ENCODE measurements at places on chromosomes 3 and 15. TPM values are rescaled to one million over a fixed set of nuclear protein-coding genes. Genes with fewer than 3 reads are reported as not detected.

GRCh38 chr3:63807961-63808565 is 11.0 kb upstream of the C3orf49 start:
- no peak for DNase-seq
- H3K4me3 ChIP-seq: no peak overlapping the region
- H3K27me3 ChIP-seq: no peaks in the 10 kb centered on the region

GRCh38 chr3:150384296-150385212 is 23.5 kb upstream of the TSC22D2 start:
- H3K27ac ChIP-seq: peak overlapping the region; percentile 30
- no peaks in the 10 kb centered on the region for H3K36me3 ChIP-seq
- no peaks in the 10 kb centered on the region for H3K4me1 ChIP-seq
- peak; percentile 88 for DNase-seq
- H3K4me3 ChIP-seq: no peak overlapping the region
- no peaks in the 10 kb centered on the region for H3K27me3 ChIP-seq

- H3K4me3 ChIP-seq: no peak overlapping the region
- H3K27me3 ChIP-seq: no peaks in the 10 kb centered on the region
- H3K36me3 ChIP-seq: no peaks in the 10 kb centered on the region
- H3K27ac ChIP-seq: no peak overlapping the region
These were observed 65.1 kb downstream of the HMCES start for GRCh38 chr3:129343643-129344360.

GRCh38 chr3:155960060-155960459 is 89.6 kb downstream of the GMPS start:
- DNase-seq: no peak
- no peaks in the 10 kb centered on the region for H3K4me1 ChIP-seq
- H3K36me3 ChIP-seq: no peaks in the 10 kb centered on the region
- no peaks in the 10 kb centered on the region for H3K27me3 ChIP-seq
- H3K27ac ChIP-seq: no peak overlapping the region

DNA sequence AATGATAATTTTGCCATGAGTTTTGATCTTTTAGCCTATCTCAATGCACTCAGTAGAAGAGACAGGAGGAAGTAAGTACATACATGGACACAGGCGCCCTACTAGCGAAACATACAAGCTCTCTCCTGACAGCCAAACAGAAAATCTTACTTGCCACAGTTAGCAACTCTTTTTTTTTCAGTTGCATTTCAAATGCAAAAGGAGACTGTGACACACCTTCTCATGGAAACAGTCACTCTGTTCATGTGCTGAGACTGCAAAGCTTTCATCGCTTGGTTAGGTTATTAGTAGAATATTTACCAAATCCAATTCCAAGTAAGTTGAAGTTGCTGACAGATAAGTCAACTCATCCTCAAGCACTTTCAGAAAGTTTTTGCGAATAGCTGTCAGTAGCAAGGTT is 223.3 kb downstream of the FOXP1 start:
- H3K27ac ChIP-seq: no peak overlapping the region
- no peak overlapping the region for H3K4me3 ChIP-seq
- no peaks in the 10 kb centered on the region for H3K4me1 ChIP-seq
- no peaks in the 10 kb centered on the region for H3K27me3 ChIP-seq
- DNase-seq: no peak
- H3K36me3 ChIP-seq: no peaks in the 10 kb centered on the region

- no peak overlapping the region for H3K4me3 ChIP-seq
- no peak overlapping the region for H3K27ac ChIP-seq
- no peaks in the 10 kb centered on the region for H3K36me3 ChIP-seq
- no peaks in the 10 kb centered on the region for H3K27me3 ChIP-seq
- no peak for DNase-seq
These were observed 25.4 kb downstream of the TMEM44 start for GRCh38 chr3:194607592-194608389.

- DNase-seq: no peak
- peaks cover 81% of the 10 kb centered on the region for H3K36me3 ChIP-seq
- no peaks in the 10 kb centered on the region for H3K27me3 ChIP-seq
- no peak overlapping the region for H3K4me3 ChIP-seq
- no peak overlapping the region for H3K27ac ChIP-seq
These were observed 24.6 kb downstream of the GORASP1 start for GRCh38 chr3:39082666-39083313.

DNA sequence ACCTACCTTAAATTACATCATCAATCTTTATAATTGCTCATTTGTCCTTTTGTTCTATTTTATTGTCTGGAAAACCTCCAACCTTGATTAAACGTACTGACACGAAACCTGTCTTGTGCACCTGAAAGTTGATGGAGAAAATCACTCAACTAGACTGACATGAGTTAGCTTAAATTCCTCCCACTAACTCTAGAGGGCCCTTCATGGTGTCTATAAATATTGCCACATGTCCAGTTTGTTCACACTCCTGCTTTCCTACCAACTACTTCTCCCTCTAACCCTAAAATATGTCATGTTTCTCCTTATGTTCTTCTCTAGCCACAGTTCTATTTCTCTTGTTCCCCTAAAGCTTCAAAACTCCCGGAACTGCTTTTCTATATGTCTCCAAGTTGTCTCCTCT is 59.8 kb upstream of the SGO1 start:
- no peak overlapping the region for H3K27ac ChIP-seq
- H3K27me3 ChIP-seq: no peaks in the 10 kb centered on the region
- no peak for DNase-seq
- no peaks in the 10 kb centered on the region for H3K4me1 ChIP-seq
- no peaks in the 10 kb centered on the region for H3K36me3 ChIP-seq

GRCh38 chr3:175212896-175213295 is 353.8 kb downstream of the NAALADL2 start:
- no peaks in the 10 kb centered on the region for H3K4me1 ChIP-seq
- no peak overlapping the region for H3K4me3 ChIP-seq
- no peak overlapping the region for H3K27ac ChIP-seq
- H3K36me3 ChIP-seq: no peaks in the 10 kb centered on the region

DNA sequence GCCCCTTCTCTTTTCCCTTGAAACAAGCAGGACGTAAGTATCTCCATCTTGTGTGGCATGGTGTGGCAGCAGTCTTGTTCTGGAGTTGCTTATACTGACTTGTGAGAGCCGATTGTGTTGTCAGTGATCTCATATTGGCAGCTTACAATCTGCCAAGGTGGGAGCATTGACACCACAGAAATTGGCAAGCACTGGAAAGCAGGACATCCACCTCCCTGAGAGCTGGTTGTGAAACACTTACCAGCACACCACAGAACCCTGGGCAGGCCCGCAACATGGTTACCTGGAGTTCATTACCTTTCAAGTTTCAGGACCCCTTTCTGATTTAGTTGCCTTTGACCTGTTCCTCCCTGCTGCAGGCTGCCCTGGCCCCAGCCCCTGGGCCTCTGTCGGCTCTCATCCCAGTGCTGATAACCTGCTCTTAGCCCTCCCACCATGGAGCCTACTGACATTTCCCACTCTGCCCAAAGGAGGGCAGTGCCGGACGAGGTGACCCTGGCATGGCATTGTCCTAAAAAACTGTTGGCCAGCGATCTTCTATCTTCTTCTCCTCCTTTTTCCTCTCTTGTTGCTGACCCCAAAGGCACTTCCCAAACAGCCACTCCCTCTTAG is 10.6 kb upstream of the ATP2B2 start:
- H3K27me3 ChIP-seq: no peaks in the 10 kb centered on the region
- peak; percentile 82 for DNase-seq
- H3K36me3 ChIP-seq: no peaks in the 10 kb centered on the region
- H3K4me3 ChIP-seq: no peak overlapping the region
- no peaks in the 10 kb centered on the region for H3K4me1 ChIP-seq

DNA sequence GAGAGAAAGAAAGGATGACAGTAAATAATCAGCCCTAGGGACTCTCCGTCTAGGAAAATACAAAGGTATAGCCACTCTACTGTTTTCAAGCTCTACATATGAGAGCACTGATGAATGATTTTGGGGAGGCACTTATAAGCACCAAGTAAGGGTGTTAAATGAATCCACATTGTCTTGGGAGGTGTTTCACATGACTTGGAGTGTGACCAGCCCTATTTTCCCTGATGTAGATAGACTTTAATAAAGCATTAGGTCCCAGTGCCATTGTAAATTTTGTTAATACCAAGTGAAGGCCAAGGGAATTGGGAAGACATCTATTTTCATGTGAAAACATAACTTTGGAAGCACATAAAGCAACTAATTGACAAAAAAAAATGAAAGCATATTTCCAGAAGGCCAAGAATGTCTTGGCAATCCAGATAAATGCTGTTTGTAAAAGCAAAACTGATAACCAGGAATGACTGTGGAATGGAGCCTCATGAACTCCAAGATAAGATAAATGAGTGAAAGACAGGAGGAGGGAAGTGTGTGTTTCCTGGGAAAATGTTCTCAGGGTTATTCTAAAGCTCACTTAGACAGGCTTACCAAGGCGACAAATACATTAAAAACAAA is 96.0 kb upstream of the MYZAP start:
- peaks cover 28% of the 10 kb centered on the region for H3K4me1 ChIP-seq
- H3K4me3 ChIP-seq: no peak overlapping the region
- H3K27me3 ChIP-seq: no peaks in the 10 kb centered on the region
- peak overlapping the region; percentile 36 for H3K27ac ChIP-seq

DNA sequence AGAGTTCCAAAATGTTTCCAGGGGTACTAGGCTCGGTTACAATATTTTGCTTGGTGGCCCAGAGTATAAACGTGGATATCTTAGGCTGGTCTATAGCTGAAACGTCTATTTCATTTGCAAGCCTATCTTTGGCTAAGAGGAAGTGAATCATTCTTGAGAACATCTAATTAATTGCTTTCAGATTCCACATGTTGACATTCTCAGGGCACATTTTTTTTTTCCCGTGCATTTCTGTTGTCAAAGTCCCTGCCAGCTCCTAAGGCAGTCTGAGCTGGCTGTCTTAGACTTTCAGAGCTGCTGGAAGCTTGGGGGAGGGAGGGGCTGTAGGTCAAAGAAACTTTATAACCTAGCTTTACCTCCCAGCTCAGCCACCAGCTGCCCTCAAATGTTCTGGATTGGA is 23.2 kb upstream of the LAMP3 start:
- H3K27me3 ChIP-seq: no peaks in the 10 kb centered on the region
- no peak overlapping the region for H3K4me3 ChIP-seq
- DNase-seq: no peak

- no peaks in the 10 kb centered on the region for H3K36me3 ChIP-seq
- H3K27ac ChIP-seq: no peak overlapping the region
- no peak for DNase-seq
- peaks cover 7% of the 10 kb centered on the region for H3K4me1 ChIP-seq
These were observed 3.3 kb downstream of the P2RY14 start for GRCh38 chr3:151275091-151275490.

GRCh38 chr3:62183969-62184368 is 189.4 kb downstream of the FEZF2 start:
- H3K4me1 ChIP-seq: peaks cover 10% of the 10 kb centered on the region
- DNase-seq: no peak
- H3K36me3 ChIP-seq: peaks cover 4% of the 10 kb centered on the region

DNA sequence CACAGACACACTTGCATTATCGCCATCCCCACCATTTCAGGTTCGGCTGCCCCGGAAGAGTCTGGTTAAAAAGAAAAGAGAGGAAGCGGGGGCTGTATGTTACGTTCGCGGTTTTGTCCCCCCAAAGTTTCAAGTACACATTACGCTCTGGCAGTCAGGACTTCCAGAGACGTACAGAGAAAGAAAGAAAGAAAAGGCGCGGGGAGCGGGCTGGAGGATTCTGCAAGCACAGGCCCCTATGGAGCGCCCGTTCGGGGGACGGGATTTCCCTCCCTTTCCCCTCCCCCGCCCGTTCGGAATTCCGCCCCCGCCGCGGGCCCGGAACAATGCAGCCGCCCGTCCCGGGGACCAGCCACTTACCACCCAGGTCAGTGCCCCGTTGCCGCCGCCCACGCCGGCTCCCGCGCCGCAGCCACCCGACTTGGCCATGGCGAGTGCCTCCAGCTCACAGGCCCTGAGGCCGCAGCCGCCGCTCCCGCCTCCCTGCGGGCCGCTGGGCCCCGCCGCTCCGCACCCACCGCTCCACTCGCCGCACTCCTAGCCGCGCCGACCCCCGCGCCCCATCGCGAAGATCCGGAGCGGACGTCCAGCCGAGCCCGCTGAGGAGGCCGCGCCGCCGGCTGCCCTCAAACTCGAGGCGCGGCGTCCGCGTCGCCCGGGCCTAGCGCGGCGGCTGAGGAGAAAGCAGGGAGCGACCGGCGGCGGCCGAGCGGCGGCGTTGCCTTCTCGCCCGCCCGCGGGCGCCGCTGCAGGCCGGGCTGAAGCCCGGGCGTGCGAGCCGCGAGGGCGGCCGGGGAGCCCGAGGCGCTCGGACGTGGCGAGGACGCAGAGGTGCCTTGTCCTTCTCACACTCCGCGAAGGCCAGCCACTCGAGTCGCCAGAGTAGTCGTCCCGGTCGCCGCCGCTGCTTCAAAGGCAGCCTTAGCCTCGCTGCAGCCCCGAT is 567 bp downstream of the TOP2B start:
- peak overlapping the region; percentile 94 for H3K4me3 ChIP-seq
- no peaks in the 10 kb centered on the region for H3K27me3 ChIP-seq

- no peak for DNase-seq
- H3K27ac ChIP-seq: no peak overlapping the region
- no peaks in the 10 kb centered on the region for H3K36me3 ChIP-seq
- no peaks in the 10 kb centered on the region for H3K27me3 ChIP-seq
These were observed 550 bp downstream of the CCDC9B start for GRCh38 chr15:40340038-40340739.

GRCh38 chr15:69755551-69756310 is 303.1 kb downstream of the RPLP1 start:
- no peaks in the 10 kb centered on the region for H3K36me3 ChIP-seq
- H3K4me1 ChIP-seq: no peaks in the 10 kb centered on the region
- no peak overlapping the region for H3K27ac ChIP-seq
- H3K27me3 ChIP-seq: no peaks in the 10 kb centered on the region

- H3K36me3 ChIP-seq: no peaks in the 10 kb centered on the region
- no peaks in the 10 kb centered on the region for H3K4me1 ChIP-seq
- H3K27ac ChIP-seq: no peak overlapping the region
These were observed 86.9 kb upstream of the COL8A1 start for GRCh38 chr3:99551520-99551919.

DNA sequence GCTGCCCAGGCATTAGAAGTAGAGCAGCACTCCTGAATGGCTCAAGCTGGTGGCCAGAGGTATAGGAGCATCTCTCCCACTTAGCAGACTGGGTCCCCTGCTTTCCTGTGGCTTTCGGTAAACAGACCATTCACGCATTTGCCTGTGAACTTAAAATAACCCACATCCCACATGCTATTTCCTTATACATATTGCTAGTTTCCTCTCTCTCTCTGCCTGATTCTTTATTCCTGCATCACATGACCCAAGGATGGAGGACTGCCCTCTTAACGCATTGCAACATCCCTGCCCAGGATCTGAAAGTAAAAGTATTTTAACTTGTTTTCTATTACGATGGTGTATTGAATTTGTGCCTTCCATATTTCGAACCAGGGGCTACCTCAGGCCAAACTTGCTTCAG is 43.4 kb upstream of the NLGN1 start:
- peaks cover 4% of the 10 kb centered on the region for H3K4me1 ChIP-seq
- no peak overlapping the region for H3K27ac ChIP-seq
- no peaks in the 10 kb centered on the region for H3K36me3 ChIP-seq
- DNase-seq: peak; percentile 82
- no peak overlapping the region for H3K4me3 ChIP-seq

SPESP1 gene
- not detected for total RNA-seq

GOLGA8S gene
- total RNA-seq: 0.09 TPM

TMC3 gene
- not detected for total RNA-seq

CFAP161 gene
- 0.69 TPM for total RNA-seq

FYCO1 gene
- 9.1 TPM for total RNA-seq

Measured in endodermal cell (in vitro differentiated cells).